ENCODE measurements at places on chromosomes 3 and 15.

DNA sequence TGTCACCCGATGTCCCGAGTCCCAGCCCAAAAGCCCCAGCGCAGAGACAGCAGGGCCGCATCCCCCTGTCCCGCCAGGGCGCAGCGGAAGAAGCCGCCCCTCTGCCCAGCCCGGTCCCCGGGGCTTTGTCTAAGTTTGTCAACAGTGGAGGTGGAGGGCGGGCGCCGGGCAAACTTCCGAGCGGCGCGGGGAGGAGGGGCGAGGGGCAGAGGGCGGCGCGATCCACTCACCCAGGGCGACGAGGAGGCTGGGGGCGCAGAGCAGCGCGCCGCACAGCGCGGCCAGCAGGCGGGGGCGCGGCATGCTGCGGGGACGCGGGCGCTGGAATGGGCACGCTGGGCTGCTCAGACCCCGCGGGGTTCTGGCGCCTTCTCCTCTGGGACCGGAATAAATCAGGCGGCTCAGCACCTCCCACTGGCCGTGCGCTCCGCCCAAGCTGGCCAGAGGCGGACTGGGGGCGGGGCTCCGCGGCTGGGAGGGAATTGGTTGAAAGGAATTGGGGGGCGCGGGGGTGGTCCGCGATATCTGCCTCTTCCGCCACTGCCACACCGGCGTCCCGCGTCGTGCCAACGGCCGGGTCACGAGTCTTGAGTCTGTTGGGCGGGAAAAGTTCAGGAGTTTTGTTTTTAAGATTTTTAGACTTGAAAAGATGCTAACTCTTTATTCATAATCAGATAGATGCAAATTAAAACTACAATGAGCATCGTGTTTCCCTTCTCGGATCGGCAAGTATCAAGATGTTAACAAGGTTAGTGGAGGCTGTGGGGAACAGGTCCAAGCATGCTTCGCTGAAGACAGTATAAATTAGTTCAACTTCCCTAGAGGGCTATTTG lies at the start of gene MFGE8:
TSS of gene MFGE8 (minus strand) at position 363 of the 833 bp plus-strand sequence. CDS start at position 303, 60 bp downstream.
- no peak for DNase-seq

DNA sequence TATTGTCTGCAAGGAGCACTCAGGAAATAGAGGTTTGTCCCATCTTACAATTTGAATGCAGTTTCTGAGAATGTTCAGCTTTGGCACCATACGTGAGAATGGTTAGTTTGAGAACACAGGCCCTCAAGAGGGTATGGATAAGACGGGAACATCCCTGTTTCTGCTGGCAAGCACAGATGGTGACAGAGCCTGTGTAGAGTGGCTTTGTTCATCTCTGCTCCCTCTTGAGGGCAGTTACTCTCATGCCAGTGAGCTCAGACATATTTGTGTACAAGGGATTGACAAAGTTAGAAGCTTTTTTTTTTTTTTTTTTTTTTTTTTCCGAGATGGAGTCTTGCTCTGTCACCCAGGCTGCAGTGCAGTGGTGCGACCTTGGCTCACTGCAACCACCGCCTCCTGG lies 71.5 kb upstream of the FILIP1L start:
- DNase-seq, result no peak

DNA sequence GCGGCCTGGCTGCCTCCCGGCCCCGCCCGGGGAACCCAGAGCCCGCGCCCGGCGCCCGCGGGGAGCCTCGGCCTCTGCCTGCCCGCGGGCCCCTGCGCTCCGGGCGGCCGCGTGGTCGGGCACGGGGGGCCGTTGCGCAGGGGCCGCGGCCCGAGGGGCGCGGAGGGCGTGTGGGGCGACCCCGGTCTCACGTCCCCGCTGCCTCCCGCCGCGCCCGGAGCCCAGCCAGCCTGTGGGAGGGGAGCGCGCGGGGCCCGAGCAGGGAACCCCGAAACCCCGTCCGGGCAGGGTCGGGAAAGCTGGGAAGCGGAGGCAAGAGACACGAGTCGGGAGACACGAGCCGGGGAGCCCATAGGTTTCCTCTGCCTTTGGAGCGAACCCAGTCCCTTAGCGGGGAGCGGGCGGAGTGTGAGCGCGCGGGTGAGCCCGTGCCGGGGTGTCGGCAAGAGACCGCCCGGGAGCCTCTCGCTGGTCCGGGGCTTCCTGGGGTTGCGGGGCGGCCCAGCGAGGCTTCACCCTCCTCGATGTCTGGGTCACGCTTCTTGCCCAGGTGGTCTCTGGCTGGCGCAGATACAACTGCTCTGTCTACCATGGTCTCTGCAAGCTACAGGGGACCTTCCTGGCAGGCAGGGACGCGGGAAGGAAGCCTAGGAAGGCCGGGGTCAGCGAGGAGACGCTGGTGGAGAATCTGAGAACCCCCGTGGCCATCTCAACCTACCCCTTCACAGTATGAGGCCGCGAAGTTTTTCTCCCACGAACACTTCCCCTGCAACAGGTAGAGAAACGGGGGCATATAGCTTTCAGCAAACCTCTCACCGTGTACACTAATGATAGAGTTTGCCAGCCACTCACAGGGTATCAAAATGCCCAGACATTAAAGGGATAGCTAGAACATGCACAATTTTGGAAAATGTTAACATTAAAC lies 586 bp downstream of the LRRK1 start:
- no peak for DNase-seq

DNA sequence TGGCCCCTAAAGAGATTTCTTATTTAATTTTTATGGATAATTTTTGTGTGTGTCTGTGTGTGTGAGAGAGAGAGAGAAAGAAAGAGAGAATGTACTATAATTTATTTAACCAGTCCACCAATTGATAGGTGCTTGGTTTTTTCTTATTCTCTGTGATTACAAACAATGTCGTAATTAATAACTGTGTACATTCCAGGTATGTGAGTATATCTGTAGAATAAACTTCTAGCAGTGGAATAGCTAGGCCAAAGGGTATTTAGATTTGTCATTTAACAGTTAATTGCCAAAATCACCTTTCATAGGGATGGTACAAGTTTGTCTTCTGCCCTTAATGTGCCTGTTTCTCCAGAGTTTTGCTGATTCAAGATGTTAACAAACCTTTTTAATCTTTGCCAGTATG lies 35.3 kb downstream of the FOXL2 start:
- DNase-seq, result no peak

GRCh38 chr15:98740295-98740694 lies 92.0 kb downstream of the IGF1R start:
- DNase-seq, result no peak

DNA sequence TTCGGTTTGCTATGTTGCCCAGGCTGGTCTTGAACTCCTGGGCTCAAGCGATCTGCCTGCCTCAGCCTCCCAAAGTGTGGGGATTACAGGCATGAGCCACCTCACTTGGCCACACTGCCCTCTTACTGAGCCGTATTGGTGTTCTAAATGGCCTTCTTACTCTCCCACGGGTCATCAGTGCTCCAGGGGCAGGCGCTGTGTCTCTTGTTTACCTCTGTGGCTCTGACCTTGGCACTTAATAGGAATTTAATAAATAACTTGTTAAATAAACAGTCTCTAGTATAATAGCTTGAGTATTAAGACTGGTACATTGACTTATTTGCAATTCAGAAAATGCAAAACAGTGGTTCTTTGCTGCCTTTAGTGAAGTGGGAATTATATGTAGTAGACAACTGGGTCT lies 13.7 kb downstream of the FLNB start:
- no peak for DNase-seq

- DNase-seq, result no peak
Observed at GRCh38 chr3:114057011-114057347, 442 bp downstream of the QTRT2 start.

DNA sequence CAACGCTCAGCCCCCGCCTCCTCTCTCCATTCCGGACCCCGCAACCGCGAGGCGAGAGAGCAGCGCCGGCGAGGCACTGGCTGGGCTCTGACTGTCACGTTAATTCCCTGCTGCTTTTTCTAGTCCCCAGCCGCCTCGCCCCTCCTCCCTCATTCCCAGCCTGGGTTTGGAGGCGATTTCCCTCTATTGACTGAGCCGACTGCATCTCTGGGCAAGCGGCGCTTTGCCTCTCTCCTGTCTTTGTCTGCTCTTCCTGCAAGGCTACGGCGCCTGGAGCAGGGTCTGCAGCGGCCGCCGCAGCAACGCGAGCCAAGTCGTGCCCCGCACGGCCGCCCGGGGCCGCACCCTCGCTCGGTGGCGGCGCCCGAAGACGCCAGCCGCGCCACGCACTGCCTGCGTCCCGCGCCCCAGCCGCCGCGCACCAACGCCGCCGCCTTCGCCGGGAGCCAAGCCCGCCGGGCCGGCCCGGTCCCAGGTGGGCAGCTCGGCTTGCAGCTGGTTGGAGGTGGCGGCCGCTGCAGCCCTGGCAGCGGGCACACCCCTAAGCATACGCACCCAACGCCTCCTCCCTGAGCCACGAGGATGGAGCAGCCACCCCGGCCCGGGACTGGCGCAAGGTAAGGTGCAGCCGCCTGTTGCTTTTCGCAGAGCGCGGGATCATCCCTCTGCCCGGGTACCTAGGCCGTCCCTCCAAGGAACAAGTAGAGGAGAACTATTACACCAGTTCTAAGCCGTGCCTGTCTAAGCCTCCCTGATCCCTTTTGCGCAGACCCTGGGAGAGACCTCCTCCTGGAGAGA lies at the start of gene LRRC3B:
TSS of gene LRRC3B (plus strand) at position 152 of the 798 bp plus-strand sequence. CDS start 86,901 bp downstream, outside the sequence.
- no peak for DNase-seq

- DNase-seq, result no peak
Observed at GRCh38 chr15:84793431-84794161, 23.6 kb upstream of the ALPK3 start.

Measured in SHP77 (cell line).